ENCODE measurements at places on chromosomes 11 and 22.
A peak's percentile ranks its signal among the peaks of the same experiment; 100 is the strongest.

DNA sequence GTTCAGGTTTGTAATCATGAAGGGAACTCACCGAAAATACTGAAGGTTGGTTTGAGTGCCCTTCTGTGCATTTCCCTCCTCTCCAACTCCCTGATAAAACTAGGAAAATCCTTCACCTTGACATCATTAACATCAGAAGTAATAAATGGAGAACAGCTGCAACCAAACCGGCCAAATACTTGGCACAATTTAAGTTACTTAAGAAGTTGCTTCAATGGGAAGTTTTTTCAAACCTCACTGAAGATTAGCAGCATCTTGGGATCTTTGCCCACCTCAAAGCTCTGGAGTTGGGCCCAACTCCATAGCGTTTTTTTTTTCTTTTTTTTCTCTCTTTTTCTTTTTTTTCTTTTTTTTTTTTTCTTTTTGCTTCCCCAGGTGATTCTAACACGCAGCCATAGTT, 784.8 kb downstream of the KCNA4 start:
- DNase-seq, result no peak

GRCh38 chr11:75463106-75463774, 30.2 kb upstream of the KLHL35 start:
- no peak for DNase-seq

GRCh38 chr22:47901911-47902310, 1139.5 kb downstream of the TBC1D22A start:
- DNase-seq, result no peak

DNA sequence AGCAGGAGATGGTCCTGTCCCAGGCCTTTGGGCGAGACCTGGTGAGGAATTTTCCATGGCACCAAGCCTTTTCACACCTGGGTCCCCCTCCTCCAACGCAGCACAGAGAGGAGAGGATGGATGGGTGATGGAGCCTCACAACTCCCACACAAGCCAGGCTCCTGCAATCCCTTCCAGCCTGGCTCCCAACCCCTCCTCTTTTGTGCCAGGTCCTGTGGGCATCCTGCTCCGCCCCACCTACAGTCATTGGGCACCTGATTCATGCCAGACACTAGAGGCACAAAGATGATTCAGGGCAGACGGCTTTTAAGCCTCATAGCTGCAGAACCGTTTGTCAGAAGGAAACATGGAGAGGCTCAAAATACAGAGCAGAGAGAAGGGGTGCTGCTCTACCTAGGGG, 16.1 kb upstream of the MYRF start:
- peak; percentile 64 for DNase-seq

DNA sequence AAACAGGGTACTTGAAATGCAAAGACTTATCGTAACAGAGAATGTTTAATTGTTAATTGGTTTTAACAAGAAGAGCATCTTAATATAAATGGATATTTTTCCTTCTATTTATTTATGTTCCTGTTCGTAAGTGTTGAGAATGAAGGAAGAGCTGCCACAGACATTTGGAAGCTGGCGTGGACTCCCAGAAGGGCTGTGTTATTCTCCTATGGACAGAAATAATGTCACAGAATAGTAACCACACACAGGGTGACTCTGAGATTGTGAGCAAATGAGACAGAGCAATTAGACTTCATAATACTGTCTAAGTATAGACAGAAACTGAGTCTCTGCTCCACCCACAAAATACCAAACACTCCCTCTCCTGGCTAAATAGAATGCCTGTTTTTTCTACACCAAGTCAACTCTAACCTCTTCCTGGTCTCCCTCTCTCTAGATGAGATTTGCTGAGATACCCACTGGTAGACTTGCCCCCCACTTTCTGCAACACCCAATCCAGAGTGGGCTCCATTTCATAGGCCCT, 6.1 kb downstream of the APOL3 start:
- DNase-seq, result no peak

DNA sequence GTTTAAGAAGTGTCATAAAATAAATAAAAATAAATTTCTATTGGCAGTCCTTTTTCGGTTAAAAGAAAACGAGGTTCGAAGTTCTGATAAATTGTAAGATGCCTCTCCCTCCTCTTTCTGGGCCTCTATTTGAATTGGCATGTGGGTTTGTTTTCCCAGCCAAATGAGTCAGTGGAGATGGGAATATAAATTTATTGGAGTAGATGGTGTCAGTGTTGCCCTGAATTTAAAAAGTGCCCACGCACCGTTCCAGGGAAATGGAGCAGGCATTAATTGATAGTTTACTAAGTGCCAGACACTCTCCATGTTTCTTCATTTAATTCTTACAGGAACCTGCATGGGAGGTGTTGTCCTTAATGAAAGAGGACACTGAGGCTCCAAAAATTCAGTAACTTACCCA, 119.2 kb downstream of the FEZ1 start:
- no peak for DNase-seq

All from bronchial epithelial cell (primary cell).